RPMI7951 (cell line): ENCODE measurements at places on chromosomes 2 and 18.

GRCh38 chr2:38584881-38585280 lies 17.8 kb downstream of the HNRNPLL start:
- no peak for DNase-seq

DNA sequence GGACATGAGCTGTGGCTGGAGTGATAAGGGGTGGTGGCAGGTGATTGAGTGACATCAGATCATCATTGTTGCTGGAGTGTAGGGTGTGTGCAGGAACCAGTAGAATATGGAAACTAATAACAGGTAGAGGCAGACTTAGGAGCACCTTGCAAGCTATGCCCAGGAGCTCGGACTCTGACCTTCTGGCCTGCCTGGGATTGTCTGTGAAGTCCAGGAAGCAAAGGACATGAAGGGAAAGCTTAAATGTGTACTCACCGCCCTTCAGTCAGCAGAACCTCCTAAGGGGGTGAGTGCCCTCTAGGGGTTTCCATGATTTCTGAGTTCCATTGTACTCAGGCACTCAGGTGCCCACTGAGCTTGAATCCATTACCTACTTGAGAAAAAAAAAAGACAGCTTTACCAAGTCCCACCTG lies 104.2 kb downstream of the CRIM1 start:
- peak; percentile 69 for DNase-seq

- DNase-seq: no peak
Observed at GRCh38 chr2:3503483-3503882, 15.8 kb downstream of the ADI1 start.

DNA sequence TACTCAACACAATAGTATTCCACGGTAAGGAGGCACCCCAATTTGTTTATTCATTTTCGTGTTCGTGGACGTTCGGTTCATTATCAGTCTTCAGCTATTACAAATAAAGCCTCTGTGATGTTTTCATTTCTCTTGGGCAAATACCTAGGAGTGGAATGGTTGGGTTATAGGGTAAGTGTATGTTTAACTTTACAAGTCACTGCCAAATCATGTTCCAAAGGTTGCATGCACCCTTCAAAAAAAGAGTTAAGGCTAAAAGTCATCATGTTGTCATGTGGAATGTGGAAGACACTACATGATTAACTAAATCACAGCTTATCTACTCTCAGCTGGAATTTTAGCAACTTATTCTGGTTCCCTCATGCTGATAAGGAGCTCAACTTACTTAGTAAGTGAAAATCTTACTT lies 15.8 kb downstream of the INO80C start:
- no peak for DNase-seq

DNA sequence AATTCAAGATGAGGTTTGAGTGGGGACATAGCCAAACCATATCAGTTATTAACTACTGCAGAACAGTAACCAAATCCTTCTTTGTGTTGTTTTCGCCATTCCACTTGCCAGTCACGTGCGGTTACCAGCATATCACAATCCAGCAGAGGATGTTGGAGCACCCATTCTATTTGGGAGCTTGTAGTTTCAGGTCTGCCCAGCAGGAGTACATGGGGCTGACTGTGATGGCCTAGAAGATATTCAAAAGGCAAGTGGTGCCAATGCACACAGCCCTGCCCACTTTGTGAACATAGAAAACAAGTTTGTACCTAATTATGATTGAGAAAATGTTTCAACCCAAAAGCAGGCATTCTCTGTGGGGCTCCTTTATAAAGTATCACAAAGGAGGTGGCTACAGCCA lies 57.0 kb downstream of the ZNF519 start:
- no peak for DNase-seq

DNA sequence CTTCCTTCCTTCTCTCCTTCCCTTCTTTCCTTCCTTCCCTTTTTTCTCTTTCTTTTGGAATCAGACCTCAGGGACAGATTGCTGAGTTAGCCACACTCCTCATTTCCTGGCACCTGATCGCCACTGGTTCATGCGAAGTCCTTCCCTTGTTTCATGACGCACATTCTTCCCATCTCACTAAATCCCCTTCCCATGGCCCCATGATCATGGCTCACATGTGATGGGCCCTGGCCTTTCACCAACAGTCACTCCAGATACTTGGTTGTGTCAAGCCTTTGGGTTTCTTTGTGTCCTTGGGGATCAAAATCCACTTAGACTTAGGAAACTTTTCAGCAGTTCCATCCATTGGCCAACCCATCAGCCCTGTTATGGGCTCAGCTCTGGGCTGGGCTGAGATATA lies 23.8 kb upstream of the ASPRV1 start:
- DNase-seq: no peak

DNA sequence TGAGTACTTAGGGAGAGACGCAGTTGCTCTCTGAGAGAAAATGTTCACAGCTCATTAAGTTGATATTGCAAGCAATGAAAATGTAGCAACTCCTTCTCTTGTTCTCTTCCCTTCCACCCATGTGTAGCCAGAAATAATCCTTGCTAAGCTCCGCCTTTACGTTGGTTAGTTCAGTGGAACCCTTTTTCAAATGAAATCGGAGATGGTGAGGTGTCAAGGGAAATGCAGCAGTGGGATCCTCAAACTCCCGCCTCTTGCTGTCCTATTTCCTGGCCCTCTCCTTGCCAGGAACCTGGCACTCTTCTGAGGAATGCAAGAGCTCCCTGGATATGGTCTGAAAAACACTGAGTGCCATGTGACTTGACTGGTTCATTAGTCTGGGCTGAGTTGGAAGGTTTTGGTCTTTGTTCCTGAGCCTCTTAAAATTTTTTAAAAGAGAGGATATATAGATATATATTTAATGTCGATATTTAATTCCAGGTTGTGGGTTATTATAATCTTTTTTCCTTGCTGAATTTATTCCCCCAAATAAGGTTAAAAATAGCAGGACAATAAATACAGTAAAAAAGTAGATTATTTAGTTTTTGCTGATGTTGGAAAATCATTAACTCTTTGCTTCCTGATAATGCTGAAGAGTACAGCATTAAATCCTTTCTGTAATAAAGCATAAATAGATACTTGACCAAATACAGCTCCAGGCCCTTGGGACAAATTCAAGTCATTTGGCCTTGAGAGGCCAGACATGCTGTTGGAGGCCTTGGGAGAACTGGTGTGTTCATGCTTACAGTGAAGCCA lies 116.2 kb downstream of the EML6 start:
- no peak for DNase-seq

DNA sequence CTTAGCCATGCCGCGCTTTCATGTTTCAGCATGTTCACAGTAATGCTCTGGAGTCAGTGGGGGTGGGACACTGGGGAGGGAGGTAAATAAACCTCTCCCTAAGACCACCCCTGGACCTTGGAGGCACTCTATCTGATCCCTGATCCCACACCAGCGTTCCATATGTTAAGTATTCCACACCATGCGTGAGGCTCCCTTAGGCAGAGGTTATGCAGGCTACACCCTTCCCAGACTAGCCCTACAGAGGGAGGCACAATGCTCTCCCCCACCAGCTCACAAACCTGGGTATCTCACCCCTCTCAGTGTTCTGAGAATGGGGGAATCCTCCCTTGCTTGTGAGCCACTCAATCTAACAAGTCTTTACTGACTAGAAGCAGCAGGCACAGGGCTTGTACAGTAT lies 1610.4 kb upstream of the ZEB2 start:
- no peak for DNase-seq

DNA sequence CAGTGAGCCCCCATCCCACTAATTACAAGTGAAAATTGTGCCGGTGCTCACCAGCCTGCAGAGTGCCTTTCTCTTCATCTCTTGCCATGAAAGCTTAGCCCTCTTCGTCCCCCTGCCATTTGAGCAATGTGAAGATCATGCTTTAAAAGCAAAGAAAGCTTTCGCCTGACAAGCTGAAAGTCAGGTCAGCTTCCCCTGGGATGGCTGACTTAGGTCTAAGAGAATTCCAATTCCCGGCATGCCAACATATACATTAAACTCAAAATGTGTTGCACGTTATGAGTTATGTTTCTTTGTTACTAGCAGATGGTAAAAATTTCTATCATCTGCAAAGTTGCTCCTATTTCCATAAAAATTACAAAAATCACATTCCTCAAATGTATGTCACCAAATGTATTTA lies 129.8 kb downstream of the AFF3 start:
- DNase-seq: no peak

GRCh38 chr2:86477349-86477748 lies 36.2 kb downstream of the KDM3A start:
- no peak for DNase-seq

DNA sequence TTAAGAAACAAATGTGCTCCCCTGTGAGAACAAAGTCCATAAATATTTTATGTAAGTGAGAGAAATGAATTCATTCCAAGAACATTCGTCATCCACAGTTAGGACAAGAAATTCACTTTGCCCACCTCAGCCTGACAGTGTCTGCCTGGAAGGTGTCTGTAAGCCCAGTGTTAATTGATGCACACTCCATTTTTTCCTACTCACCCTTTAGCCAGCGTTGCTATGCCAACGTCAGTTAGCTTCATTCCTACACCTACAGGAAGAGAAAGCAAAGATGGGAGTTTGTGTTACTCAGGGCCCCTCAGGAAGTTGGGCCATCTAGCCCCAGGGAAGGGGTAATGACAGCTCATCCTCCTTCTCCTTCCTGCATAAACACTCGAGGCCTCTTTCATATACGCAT lies 131.0 kb downstream of the ALPK2 start:
- peak; percentile 56 for DNase-seq

DNA sequence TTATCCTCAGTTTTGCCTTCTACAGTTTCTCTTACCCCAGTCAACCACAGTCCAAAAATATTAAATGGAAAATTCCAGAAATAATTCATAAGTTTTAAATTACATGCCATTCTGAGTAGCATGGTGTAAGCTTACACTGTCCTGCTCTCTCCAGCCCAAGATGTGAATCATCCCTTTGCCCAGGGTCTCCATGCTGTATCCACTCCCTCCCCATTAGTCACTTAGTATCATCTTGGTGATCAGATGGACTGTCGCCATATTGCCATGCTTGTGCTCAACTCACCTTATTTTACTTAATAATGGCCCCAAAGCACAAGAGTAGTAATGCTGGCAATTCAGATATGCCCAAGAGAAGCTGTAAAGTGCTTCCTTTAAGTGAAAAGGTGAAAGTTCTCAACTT lies 18.5 kb upstream of the CCNT2 start:
- DNase-seq: peak; percentile 63

DNA sequence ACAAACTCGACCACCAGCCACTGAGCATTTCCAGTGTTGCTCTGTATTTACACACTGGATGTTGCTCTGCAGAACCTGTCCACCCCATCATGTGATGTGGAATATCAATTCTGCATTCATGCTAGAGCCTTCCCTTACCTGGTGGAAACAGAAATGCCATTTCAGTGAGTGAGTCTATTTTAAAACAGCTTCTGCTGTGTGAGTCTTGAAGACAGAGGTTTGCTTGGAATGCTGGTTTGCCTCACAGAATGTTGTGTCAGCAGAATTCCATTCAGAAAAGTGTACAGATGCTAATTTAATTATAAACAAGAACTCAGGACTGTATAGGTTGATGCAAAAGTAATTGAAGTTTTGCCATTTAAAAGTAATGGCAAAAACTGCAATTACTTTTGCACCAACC lies 118.3 kb downstream of the MAP3K20 start:
- no peak for DNase-seq

DNA sequence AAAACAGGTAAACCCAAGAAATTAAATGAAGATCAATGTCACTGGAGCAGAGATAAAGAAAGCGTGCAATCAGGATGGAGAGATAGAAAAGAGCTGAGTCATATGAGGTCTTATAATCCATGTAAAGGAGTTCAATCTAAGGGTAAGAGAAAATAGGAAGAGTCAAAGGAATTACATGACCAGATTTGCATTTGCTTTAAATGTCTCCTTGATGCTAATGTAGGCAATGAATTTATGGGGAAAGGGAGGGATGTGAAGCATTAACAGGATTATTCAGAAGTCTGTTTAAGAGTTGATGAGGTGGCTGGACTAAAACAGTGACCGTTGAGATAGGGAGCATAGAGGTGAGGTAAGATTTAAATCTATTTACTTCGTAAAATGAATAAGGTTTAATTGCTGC lies 623.1 kb downstream of the MBD2 start:
- DNase-seq: no peak

- DNase-seq: no peak
Observed at GRCh38 chr2:122323927-122324326, 568.5 kb downstream of the TSN start.

DNA sequence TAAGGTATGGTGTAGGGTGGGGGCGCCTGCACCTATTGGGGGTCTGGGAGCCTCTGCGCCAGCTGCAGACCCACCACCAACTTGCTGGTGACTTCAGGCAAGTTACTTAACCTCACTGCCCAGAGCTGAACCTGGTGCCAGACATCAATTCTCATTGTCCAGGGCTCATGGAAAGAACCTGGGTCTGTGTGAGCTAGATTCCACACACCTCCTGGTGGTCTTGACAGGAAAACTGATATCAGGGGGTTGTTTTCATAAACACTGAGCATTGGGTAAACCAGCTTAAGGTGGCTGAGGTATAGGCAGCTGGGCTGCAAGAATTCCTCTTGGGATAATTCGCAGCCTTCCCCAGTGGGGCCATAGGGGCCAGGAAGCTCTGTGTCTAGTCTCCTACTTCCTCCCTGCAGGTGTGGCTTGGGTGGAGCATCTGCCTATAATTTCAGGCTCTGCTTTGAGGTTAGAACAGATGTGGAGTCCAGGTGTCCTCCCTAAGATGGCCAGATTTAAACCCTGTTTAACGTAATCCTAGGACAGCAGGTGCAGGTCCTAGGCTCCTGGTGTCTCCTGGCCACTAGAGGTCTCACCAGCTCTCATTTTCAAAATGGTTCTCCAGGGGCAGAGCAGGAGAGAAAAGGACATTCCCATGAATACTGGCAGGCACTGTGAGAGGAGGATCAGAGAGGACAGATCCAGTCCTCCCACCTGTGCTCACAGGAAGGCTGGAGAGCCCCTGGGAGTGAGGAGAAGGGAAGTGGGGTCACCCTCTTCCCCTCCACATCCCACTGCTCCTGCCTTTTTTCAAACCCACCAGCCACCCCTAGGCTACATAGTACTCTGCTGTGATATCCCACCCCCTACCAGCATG lies 100.4 kb upstream of the SMAD2 start:
- peak; percentile 45 for DNase-seq

DNA sequence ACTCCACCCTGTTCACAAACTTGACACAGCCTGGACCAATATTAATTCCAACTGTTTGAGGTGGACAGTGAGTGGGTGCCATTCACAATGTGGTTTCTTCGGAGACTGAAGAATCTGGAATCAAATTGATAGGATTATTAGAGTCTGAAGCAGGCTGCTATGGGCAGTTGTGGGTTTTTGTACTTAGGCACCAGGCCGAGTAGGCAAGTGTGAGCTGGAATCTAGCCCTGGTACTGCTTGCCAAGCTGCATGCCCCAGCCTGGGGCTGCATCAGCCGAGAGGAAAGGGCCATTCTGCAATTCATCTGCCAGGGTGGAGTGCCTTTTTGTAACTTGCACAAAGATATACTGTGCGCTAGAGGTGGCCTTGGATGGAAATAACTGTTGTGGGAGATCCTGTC lies 654.7 kb upstream of the FANCL start:
- DNase-seq: no peak

DNA sequence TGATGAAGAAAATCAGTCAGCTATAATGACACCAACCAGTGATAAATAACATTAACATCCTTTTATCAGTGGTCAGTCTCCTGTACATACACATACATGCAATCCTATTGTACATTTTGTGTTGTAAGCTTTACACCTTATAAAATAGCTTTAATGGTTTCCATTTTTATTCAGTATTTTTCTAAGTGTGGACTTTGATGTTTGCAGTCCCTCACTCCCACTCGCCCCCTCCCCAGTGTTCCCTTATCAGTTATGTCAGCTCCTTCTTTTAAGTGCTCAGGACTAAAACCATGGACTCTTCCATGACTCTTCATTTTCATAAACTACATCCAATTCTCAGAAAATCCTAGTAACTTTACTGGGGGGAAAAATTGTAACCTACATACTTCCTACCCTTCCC lies 713.0 kb downstream of the LRRTM4 start:
- no peak for DNase-seq
